Effector CD8-positive, alpha-beta T cell (primary cell): ENCODE measurements at places on chromosomes 5 and 9.

- DNase-seq = no peak
Measured at GRCh38 chr9:126752881-126753670, 51.8 kb upstream of the ZBTB43 start.

DNA sequence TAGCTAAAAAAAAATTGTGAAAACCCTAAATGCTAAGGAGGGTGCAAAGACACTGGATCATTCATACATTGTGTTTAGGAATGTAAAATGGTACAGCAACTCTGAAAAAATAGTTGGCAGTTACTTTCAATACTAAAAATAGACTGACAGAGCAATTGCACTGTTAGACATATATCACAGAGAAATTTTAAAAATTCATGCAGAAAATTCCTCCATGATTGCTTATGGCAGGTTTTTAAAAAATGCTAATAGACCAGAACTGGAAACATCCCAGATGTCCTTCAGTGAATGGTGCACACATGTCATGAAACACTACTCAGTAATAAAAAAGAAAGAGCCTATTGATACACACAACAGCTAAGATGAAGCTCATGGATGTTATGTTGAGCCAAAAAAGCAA, 349.8 kb upstream of the DAB2 start:
- no peak for DNase-seq

DNA sequence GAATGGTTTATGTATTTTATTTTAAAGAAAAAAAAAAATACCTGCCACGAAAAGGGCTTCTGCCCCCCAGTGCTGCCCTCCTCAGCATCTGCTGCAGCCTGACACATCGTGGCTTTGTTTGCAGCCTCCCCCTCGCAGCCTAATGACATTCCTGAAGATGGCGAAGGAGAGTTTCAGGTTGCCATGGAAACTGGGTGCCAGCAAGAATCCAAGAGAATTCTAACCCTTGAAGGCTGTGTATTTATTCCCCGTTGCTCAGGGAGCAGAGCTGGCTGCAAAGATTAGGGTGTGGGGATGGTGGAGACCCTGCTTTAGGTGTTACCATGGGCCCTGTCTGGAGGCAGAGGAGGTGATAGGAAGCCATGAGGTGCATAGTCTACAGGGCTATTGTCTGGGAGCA, 126.6 kb downstream of the NSG2 start:
- no peak for DNase-seq

DNA sequence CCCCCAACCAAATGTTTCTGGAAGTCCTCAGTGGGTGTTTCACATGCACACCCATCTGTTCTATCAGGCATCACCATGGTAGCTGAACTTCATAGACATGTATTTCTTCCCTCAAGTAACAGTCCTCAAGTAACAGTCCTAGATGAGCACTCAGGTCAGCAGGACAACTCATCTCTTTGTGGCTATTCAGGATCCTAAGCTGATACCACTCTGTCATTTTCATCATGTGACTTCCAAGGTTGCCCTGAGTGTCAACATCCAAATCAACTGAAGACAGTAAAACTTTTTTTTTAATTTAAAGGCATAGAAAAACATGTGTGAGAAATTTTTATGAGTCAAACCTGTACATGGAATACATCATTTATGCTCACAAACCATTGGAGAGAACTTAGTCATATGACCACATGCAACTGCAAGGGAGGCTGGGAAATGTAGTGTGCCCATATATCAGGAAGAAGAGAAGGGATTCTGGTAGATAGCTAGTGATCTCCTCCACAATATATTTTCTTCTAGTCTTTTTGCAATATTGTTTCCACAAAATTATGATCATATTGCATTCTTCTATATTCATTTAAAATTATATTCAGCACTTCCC, 64.2 kb upstream of the FST start:
- no peak for DNase-seq

DNA sequence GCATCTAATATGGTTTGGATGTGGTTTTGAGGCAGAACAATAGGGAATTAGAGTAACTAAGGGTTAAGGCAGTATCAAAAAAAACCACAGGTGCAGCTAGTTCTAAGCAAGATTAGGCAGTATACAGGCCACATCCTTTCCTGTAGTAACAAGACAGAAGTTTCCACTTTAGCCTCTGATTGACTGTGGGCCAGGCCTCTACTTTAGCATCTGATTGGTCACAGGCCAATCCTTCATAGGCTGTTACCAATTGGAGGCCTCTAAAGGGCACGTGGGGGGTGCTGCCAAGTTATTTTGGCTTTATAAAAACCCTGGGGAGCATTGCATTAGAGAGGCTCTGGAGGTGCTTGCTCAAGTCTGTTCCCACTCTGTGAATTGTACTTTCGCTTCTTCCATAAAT, 144.1 kb upstream of the ST8SIA4 start:
- no peak for DNase-seq

GRCh38 chr9:130498918-130499698, 54.3 kb downstream of the ASS1 start:
- no peak for DNase-seq

GRCh38 chr5:143065185-143065965, 295.2 kb downstream of the ARHGAP26 start:
- no peak for DNase-seq

GRCh38 chr9:130451509-130452388, 7.0 kb downstream of the ASS1 start:
- no peak for DNase-seq

GRCh38 chr9:137412431-137412830, 10.5 kb downstream of the EXD3 start:
- no peak for DNase-seq

- DNase-seq = no peak
Measured at GRCh38 chr5:178424810-178425177, 165.4 kb downstream of the COL23A1 start.

DNA sequence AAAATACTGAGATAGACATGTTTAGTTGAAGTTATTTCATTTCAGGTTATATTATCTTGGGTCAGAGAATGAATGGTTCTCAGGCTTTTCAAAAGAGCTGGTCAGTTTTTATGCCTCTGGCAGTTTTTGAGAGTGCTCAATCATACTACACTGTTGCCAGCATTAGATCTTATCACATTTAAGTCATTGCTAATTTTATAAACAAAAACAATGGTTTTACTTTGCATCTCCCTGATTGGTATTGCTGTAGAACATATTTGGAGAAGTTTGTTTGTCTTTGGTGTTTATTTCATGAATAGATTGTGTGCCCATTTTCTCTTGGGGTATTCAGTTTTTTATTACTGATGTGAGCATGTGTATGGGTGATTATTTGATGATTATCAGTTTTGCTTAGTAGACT, 1.5 kb downstream of the CATSPER3 start:
- DNase-seq = no peak

DNA sequence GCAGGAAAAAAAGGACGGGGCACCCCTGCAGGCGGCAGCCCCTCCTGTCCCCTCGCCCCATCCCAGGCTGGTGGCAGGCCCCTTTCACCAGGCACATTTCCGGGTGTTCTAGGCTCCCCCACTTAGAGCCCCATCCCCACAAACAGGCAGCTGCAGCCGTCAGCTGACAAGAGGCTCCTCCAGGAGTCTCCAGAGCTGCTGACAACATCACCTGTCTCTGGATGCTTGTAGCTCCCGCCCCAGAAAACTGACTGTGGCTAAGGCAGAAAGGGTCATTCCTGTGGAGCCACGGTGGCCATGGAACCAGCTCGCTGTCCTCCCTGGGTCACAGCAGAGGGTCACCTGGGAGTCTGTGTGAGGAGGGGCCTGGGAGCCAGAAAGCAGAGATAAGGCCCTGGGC, 50.9 kb downstream of the HMCN2 start:
- no peak for DNase-seq

GRCh38 chr5:150485693-150486401, 22.1 kb upstream of the NDST1 start:
- DNase-seq = no peak

DNA sequence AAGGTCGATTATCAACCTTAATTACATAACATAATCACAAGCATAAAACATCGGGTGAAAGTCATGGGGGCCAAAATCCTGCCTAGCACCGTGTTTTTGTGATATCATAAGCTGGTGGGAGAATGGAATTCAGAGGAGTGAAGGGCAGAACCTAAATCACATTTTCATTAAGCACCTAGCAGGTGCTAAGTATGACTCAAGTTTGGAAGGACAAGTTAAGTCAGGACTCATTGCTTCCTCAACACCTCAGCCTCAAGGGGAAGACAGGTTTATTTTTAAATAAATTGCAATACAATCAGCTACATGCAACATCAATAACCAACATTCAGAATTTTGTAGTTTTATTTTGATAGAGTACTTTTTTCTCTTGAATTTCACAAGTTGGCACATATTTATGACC, 33.5 kb upstream of the GAS1 start:
- DNase-seq = no peak

GRCh38 chr9:27365707-27366376, 68.9 kb upstream of the EQTN start:
- no peak for DNase-seq

DNA sequence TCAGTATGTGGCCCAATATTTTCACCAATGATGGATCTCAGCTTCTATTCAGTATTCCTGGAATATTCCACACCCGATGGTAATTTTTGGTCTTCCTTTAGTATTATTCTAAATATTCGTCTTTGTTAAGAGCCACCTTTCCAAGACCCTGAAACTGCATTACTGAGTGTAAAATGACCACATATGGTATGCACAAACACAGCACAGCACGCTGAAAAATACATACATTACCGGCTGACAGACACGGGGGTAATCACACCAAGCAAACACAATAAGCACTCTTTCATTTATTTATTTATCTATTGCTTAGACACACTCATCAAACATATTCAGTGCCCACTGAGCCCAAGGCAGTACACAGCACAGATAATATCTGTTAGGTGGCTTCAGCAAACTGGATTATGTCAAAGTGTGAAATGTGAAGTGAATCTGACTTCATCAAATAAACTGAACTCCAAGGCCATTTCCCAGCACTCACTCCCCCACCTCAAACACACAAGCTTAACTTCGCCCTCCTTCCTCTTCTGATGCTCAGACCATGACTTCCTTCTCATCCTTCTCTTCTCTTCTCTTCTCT, 1637.8 kb upstream of the C9orf72 start:
- DNase-seq = no peak

GRCh38 chr5:98794414-98795080, 21.1 kb downstream of the RGMB start:
- no peak for DNase-seq

DNA sequence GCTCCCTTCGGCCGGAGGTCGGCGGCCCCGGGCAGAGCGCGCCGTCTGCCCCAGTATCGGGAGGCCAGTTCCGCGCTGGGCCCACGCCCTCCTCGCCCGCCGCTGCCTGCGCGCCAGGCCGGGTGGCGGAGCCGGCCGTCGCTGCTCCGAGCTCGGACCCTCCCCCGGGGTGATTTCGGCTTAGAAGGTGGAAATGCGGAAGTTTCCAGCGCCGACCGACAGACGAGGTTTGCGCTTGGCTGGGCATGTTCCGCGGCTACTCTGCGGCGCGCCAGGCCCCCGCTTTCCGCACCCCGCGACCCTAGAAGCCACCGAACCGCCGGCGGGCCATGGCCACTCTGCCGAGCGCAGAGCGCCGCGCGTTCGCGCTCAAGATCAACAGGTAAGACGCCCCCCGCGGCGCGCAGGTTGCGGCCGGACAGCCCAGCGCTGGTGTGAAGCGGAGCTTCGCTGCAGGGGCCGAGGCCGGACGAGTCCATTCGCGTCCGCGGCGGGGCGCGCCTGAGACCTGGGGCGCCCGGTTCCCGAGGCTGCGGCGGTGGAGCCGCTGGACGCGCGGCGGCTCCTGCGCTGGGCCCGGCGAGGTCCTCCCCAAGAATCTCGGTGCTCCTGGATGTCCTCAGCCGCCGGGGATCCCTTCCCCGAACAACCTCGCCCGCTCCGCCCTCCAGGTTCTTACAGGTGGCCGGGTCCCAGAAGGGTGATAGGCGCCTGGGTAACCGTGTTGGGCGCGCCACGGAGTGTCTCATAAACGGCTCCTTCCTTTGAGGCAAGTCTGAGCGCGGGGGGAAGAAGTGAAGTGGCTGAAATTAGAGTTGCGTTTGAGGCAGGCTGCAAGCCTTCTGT, at the start of gene DOCK8:
TSS of gene DOCK8 (plus strand) at position 218 of the 846 bp plus-strand sequence. CDS start at position 330, 112 bp downstream.
- no peak for DNase-seq

DNA sequence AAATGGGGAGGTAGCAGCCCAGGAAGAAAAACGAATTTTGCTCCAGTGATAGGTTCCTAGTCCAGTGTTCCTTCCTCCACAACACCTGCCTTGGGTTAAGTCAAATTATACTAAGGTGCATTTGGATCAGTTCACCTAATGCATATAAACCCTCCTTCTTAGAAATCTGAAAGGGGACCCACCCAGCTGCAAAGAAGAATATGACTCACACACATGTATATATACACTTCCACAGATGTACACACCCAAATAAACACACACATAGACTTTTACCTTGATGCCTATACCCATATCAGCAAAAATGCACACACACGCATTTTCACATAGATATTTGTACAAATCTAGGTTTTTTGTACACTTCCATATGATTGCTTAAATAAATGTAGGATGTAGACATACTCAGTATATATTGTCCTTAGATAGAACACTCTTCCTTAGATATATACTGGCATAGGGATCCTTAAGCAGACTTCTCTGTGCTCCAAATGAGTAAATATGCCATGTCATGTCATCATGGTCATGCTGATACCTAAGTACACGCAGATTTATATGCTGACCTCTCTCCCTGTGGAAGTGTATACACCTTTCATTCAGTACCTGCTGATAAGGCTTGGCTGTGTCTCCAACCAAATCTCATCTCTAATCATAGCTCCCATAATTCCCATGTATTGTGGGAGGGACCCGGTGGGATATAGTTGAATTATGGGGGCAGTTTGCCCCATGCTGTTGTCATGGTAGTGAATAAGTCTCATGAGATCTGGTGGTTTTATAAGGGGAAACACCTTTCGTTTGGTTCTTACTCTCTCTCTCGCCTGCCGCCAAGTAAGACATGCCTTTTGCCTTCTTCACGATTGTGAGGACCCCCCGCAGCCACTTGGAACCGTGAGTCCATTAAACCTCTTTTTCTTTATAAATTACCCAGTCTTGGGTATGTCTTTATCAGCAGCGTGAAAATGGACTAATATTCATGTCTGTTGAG, 10.2 kb downstream of the ADRB2 start:
- DNase-seq = no peak

GRCh38 chr9:113223963-113224362, 2.6 kb downstream of the SLC31A1 start:
- DNase-seq = no peak
